ENCODE measurements at places on chromosomes 3 and 15.
A peak's percentile ranks its signal among the peaks of the same experiment; 100 is the strongest.

DNA sequence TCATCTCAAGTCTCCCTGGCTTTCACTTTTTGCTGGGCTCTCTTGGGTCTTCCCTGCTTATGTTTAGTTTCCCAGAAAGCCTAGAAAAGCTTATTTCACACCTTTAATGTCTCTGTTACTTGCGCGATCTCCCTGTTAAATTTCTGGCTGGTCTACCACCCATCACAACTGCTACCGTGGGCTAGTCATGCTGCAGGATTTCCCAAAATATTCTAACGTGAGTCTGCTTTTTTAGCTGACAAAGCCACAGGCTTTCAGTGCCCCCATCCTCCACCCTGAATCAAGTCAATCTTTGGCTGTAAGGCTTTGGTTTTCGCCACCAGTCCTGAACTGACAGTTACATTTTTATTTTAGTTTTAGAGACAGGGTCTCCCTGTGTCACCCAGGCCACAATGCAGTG lies 74.1 kb downstream of the SUMF1 start:
- no peak for DNase-seq

DNA sequence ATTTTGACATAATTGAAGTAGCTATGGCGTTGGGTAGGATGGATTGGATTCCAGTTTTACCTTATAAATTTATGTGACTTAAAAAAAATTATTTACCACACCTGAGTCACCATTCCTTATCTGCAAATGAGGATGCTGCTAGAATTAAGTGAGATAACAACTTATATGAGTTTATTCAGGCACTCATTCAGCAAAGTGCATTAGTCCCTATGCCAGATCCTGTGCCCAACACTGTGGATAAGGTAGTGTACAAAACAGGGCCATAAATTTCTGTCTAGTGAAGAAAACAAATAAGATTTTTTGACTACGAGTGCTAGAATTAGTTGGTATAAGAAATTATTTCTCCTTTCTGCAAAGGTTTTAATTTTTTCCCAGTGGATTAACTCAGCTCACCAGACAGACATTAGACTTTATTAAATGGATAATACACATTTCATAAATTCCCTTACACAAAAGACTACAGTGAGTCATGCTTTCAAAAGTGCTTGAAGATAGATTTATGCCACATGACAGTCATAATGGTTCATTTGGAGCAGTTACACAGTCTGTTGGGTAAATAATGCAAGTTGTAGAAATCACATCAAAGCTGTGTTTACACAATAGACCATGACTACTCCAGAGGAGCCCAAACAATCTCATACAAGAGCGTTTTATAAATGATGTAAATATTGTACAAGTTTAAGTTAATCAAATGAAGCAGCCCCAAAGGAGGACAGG lies 129.9 kb upstream of the TGFBR2 start:
- DNase-seq: no peak

DNA sequence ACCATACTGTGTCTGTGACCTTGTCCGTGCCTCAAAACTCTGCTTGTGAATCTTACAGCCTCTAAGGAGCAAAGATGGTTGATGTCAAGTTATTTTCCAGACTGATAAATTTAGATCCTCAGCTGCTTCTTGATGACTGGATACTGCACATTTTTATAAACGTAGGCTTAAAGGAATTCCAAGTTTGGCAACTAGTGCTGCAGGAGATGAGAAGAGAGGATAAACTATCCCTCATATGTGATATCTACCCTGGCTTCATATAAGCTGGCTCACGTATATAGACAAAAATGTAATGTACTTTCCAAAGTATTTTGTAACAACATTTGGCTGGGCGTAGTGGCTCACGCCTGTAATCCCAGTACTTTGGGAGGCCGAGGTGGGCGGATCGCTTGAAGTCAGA lies 89.6 kb downstream of the GMPS start:
- DNase-seq: no peak

GRCh38 chr3:46960081-46960701 lies 16.4 kb downstream of the CCDC12 start:
- DNase-seq: no peak

GRCh38 chr3:123067689-123068600 lies 1.1 kb downstream of the PDIA5 start:
- DNase-seq: no peak

- no peak for DNase-seq
These were observed 41.0 kb upstream of the LIMD1 start for GRCh38 chr3:45553469-45553974.

DNA sequence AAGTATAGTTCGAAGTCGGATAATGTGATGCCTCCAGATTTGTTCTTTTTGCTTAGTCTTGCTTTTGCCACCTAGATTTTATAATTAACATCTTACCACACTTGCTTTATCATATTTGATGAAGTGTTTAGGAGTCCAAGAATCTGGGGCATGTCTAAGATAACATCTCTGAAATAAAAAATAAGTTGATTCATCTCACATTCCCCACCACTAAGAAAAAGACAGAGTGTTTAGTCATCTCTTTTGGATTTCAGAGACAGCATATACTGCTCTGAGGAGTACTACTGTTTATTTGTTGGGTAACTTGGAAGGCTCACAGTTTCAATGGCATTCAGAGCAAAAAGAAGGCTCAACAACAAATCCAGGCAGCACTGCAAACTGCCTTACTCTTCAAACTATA lies 324.2 kb upstream of the ATP11B start:
- no peak for DNase-seq

GRCh38 chr15:41819455-41820050 lies 8.3 kb upstream of the JMJD7 start:
- DNase-seq: no peak

DNA sequence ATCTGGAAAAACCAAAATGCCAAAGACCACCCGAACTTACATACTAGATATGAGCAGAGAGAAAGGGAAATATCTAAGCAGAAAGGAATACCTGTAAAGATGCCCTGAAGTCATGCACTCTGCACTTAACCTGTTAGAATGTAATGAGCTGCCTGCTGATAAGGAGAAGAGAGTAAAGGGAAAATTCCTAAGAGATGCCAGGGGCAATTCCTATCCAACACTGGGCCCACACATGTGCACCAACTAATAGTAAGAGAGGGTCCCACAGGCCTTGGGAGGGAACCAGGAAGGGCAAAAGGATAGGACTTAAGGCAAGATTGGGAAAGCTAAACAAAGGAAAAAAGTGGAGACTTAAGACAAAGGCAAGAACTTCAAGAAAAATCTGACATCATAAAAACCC lies 189.5 kb downstream of the NSUN3 start:
- DNase-seq: no peak

GRCh38 chr3:146967783-146968182 lies 362.6 kb upstream of the PLSCR5 start:
- no peak for DNase-seq

DNA sequence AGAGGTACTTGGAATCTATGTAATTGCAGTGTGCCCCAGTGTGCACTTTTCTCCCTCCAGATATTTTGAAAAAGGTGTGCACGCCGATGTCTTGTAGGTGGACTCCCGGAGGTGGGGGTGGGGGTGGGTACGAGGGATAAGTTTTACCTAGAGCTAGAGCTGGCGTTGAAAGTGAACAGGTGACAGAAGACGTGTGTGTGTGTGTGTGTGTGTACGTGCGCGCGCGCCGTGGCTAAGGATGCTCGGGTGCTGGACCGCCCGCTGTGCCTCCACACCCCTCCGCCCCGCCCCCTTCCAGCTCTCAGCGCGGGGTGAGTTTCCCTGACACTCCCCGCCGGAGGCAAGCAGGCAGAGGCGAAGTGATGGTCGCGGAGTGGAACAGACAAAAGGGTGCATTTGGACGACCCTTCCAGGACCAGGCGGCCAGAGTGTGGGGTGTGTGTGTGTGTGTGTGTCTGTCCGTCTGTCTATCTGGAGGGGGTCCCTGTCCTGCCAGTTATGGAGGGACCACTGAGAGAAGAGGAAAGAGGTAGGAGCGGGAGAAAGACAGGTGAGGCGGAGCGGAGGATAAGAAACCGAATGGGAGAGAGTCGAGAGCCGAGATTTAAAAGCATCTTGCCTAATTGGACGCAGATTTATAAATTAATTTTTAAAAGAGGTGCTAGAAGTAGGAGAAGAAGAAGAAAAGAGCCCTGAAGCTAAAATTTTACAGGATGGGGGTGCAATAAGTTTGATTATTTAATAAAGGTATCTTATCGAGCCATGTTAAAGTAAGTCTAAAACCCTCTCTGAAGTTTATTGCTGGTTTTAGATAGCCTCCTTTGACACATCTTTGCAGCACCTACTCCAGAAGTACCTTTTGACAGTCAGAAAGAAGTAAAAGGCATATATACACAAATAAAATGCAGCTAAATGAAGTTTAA lies 335.8 kb upstream of the THRB start:
- no peak for DNase-seq

DNA sequence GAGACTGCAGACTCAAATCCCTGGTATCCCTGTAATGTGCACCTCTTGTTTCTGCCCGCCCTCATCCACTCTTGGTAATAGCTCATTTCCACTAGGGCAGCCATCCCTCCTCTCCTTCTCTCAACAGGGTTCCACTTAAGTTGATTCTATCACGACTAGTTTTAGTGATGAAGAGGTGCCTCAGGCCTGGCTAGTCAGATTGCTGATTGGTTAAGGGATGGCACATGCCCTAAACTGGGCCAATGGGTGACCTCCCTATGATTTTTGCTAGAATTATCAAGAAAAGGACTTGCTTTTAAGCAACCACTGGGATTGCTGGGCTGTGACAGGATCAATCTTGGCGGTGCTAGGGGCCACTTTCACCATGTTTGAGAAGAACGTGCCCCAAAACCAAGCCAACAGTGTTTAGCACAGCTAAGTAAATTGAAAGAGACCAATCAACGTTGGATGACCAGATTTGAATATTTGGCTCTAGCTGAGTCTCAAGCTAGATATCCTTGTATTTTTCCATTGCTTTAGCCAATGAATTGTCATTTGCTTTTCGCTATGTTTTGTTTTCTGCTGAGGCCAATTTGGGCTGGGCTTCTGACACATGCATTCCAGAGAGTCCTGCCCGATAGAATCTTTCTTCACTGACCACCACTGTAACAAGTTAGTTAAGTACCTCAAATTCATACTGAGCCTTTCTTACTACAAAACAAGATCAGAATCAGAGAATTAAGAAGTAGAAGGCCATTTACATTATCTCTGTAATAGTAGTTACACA lies 131.0 kb downstream of the PDZRN3 start:
- DNase-seq: no peak

GRCh38 chr3:159922861-159923312 lies 65.7 kb upstream of the IL12A start:
- DNase-seq: no peak

- no peak for DNase-seq
These were observed 16.0 kb upstream of the WDR49 start for GRCh38 chr3:167669699-167670098.

DNA sequence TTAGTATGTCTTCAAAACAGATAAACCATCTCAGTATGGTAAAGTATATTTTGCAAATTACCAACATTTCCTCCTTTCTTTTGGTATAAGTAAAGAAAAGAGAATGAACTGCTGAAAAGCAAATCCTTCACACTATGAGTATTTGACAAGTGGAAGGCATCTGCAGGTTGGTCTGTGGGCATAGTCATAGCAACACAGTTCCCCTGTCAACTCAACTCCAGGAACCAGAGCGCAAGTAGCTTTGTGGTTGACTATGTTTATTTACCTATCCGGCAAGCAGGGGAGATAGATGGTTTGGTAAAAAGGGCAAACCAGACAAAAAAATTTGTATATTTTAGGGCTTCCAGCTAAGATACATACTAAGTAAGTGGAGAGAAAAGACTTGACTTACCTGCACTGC lies 88.3 kb upstream of the PPIB start:
- DNase-seq: no peak

- DNase-seq: no peak
These were observed 152.5 kb upstream of the PEX5L start for GRCh38 chr3:180189310-180189648.

- no peak for DNase-seq
These were observed 760 bp downstream of the FANCI start for GRCh38 chr15:89244574-89244903.

DNA sequence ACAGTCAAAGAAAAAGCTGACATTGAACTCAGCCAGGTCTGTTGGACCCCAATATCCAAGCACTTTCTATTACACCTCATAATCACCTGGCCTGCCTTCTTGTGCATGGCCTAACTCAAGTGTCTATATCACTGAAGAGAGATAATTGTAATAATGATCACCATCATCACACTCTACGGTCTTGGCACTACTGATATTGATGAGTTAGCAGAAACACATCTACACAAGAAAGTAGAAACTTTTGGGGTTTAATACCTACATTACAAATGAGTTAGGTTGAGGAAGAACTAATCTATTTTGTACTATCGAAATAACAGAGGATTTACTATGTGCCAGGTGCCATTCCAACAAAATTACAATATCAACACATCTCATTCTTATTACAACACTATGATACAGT lies 30.7 kb downstream of the TUSC7 start:
- DNase-seq: no peak

GRCh38 chr3:149657321-149657925 lies 402 bp downstream of the WWTR1 start:
- peak; percentile 41 for DNase-seq

DNA sequence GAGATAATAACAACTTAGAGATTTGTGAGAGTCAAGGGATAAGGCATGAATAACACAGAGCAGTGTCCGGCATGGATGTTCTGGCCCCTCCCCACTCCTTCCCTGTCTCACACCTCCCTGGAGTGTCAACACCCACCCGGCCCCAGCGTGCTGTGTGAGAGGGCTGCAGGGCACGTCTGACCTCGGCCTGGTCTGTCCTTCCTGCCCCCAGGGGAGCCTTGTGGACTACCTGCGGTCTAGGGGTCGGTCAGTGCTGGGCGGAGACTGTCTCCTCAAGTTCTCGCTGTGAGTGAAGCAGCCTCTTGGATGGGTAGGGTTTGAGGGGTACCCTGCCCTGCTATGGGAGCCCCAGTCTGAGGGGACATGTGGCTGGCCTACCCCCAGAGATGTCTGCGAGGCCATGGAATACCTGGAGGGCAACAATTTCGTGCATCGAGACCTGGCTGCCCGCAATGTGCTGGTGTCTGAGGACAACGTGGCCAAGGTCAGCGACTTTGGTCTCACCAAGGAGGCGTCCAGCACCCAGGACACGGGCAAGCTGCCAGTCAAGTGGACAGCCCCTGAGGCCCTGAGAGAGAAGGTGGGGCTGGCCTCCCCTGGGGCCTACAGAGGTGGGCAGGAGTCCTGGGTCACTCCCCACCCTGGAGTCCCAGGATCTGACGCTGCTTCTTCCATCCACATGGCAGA lies 11.2 kb upstream of the LMAN1L start:
- no peak for DNase-seq

GRCh38 chr3:8621872-8622271 lies 22.7 kb downstream of the SSUH2 start:
- DNase-seq: no peak

GRCh38 chr3:164465172-164465571 lies 613.1 kb downstream of the SI start:
- DNase-seq: no peak

DNA sequence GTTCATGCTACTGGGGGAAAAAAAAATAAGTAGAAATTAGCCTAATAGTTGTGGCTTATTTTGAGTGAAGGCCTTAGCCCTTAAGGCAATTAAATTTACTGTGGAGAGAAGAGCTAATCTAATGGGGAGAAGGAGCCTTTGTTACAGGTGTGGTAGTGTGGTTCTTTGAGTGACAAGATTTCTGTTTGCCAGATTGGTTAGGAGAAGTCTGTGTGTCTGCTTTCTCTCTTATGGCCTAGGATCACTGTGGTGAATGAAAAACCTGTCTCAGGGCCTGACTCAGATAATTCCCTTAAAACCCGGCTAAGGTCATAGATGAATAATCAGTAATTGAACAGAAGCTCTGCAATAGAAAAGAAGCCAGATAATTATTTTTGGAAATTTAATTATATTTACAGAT lies 27.0 kb downstream of the OPA1 start:
- no peak for DNase-seq
